Vagina (tissue), 2 donors: ENCODE measurements at places on chromosomes 16 and 17. TPM values are rescaled to one million over a fixed set of nuclear protein-coding genes. Genes with fewer than 3 reads are reported as not detected.

Gene CNGB1
- total RNA-seq: not detected

Gene ALDOA
- 810 TPM for total RNA-seq

Gene CHST6
- total RNA-seq: 0.25 TPM

Gene NTN1
- 4.7 TPM for total RNA-seq

Gene NPIPA3
- not detected for total RNA-seq

Gene CNTROB
- 20.9 TPM for total RNA-seq

Gene KRTAP9-8
- total RNA-seq: not detected

Gene TRAF7
- total RNA-seq: 38.8 TPM

Gene CDH11
- total RNA-seq: 45.2 TPM

Gene FN3K
- 5.9 TPM for total RNA-seq

Gene ACSM2B
- total RNA-seq: not detected

Gene DNAAF8
- not detected for total RNA-seq

Gene GAST
- not detected for total RNA-seq

Gene HNF1B
- total RNA-seq: not detected

Gene ITGB4
- total RNA-seq: 169 TPM

Gene MED1
- total RNA-seq: 23.1 TPM

Gene DNAH3
- 0.25 TPM for total RNA-seq

Gene C17orf107
- 1.7 TPM for total RNA-seq

Gene EFCAB5
- total RNA-seq: not detected

Gene PYDC1
- not detected for total RNA-seq

Gene LRRC75A
- 1.7 TPM for total RNA-seq

Gene OTOP2
- not detected for total RNA-seq

Gene KRT33A
- total RNA-seq: 1.5 TPM

Gene KRTAP2-1
- total RNA-seq: not detected

Gene ZNF594
- 13.8 TPM for total RNA-seq

Gene SHCBP1
- 0.74 TPM for total RNA-seq

Gene PIK3R6
- total RNA-seq: 3.2 TPM

Gene GPR139
- not detected for total RNA-seq

Gene PRKCB
- total RNA-seq: 9.1 TPM

Gene CDRT15L2
- total RNA-seq: not detected
